ENCODE measurements at places on chromosomes 2 and 18.

DNA sequence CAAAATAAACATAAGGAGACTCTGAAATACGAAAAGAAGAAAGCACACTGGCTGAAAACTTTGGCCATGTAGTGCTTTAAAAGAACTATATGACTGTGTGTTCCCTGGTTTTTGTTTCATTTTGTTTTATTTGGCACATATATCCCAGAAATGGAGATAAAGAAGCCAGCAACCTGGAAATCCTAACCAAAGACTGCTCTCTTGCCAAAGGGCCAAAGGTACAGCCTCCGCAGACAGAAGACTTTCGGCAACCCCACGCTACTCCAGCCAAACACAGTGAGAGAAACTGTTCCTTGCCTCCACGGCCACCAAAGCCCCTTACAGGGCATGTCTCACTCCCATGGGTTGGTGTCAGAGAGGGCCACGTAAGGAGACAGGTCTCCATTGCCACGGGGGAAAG lies 381.2 kb upstream of the NETO1 start:
- DNase-seq = no peak

GRCh38 chr2:71919708-71920107 lies 228.0 kb downstream of the CYP26B1 start:
- no peak for DNase-seq

GRCh38 chr18:36688020-36688965 lies 140.5 kb downstream of the TPGS2 start:
- no peak for DNase-seq

- no peak for DNase-seq
Observed at GRCh38 chr2:108079736-108080135, 93.4 kb downstream of the SLC5A7 start.

GRCh38 chr18:56770097-56770496 lies 118.9 kb downstream of the WDR7 start:
- no peak for DNase-seq

- DNase-seq = no peak
Observed at GRCh38 chr2:64586883-64587481, 62.9 kb downstream of the AFTPH start.

Measured in T-helper 2 cell (primary cell).